Stimulated activated CD8-positive, alpha-beta memory T cell treated with anti-CD3 and anti-CD28 coated beads, Interleukin-4, amount 100 ng/mL, for 1 hour (primary cell): ENCODE measurements at places on chromosomes 13 and 19.

DNA sequence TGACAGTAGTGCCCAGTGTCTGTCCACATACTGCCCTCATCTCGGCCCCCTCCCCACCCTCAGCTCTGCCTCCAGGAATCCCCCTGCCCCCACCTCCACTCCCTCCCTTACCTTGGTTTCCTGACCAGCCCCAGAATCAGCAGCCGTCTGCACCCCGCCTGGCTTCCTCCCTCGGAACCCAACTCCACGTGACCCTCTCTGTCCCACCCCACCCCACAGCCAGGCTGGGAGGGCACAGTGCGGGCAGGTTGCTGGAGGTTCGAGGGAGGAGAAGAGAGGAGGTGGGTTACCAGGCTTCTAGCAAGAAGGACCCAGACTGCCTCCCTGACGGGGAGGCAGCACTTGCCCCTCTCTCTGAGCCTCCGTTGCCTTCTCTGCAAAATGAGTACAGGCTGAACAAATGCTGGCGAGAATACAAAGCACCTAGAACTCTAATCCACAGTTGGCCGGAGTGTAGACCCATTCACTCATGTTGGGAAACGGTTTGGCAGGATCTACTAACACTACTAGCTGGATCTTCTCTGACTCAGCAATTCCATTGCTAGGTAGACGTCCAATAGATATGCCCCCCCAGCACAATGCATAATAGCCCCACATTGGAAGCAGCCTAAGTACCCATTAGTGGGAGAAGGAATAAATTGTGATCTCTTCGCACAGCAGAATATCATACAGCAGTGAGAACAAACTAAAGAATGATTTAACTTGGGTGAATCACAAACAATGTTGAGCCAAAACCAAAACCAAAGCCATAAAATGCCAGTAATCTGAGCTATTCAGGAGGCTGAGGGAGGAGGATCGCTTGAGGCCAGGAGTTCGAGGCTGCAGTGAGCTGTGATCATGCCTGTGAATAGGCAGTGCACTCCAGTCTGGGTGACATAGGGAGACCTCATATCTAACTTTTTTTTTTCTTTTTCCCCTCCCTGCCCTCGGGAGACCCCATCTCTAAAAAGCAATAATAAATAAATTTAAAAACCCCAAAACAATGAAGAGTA lies at the start of gene RASAL3:
TSS of gene RASAL3 (minus strand) at position 151 of the 992 bp plus-strand sequence. CDS start 186 bp downstream, outside the sequence.
- DNase-seq = peak; percentile 68

DNA sequence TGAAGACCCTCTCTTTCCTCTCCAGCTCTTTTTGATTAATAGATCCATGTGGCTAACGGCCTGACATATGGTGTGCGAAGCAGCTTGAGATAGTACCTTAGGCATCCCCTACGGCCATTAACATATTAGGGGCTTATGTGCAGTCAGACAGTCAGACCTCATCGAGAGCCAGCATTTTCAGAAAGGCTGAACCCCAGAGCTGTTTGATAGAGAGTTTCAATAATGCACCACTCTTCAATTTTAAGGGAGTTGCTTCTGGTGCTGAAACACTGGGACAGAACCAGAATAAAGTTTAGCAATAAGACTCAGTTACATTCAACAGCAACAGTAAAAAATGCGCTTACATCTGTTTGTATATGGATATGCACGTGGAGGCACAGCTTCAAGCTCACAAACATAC lies 10.8 kb downstream of the POU4F1 start:
- DNase-seq = no peak

- no peak for DNase-seq
Observed at GRCh38 chr13:93305886-93306285, 79.3 kb downstream of the GPC6 start.

DNA sequence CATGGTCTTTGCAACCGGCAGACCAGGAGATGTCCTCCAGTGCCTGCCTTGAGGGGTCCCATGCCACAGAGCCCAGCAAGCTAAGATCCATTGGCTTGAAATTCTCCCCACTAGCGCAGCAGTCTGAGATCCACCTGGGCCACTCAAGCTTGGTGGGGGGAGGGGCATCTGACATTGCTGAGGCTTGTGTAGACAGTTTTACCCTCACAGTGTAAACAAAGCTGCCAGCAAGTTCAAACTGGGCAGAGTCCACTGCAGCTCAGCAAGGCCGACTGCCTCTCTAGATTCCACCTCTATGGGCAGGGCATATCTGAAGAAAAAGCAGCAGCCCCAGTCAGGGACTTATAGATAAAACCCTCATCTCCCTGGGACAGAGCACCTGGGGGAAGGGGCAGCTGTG lies 32.0 kb upstream of the ITM2B start:
- DNase-seq = no peak

DNA sequence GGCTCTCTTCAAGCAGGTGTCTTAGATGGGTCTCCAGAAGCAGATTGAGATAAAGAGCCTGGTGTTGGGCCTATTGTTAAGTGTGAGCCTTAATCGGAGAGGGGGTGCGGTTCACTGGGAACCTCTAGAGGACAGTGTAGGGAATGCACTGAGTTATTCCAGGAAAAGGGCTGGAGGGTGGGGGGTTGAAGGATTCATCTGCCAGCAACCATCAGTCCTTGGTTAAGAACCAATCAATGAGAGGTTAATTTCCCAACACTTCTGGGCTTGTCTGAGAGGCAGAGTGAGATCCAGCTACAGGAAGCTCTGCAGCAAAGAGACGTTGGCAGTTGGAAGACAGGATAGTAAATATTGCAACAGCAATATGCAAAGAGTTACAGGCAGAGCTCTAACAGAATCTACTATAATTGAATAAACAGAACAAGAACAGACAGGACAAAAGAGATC lies 28.7 kb downstream of the CYP4F2 start:
- DNase-seq = no peak

DNA sequence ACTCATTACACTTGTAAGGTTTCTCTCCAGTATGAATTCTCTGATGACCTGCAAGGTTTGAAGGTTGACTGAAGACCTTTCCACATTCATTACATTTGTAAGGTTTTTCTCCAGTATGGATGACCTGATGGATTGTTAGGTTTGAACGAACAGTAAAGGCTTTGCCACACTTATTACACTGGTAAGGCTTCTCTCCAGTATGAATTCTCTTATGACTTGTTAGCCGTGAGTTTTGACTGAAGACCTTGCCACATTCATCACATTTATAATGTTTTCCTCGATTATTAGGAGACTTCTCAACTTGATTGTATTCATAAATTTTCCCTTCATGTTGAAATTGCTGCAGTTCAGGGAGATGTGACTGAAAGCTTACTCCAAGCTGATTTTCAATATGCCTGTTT lies 6.8 kb upstream of the ZNF347 start:
- DNase-seq = no peak

- DNase-seq = no peak
Observed at GRCh38 chr13:23086968-23087623, 93.7 kb upstream of the SGCG start.

GRCh38 chr13:47000165-47000564 lies 103.3 kb upstream of the HTR2A start:
- no peak for DNase-seq

DNA sequence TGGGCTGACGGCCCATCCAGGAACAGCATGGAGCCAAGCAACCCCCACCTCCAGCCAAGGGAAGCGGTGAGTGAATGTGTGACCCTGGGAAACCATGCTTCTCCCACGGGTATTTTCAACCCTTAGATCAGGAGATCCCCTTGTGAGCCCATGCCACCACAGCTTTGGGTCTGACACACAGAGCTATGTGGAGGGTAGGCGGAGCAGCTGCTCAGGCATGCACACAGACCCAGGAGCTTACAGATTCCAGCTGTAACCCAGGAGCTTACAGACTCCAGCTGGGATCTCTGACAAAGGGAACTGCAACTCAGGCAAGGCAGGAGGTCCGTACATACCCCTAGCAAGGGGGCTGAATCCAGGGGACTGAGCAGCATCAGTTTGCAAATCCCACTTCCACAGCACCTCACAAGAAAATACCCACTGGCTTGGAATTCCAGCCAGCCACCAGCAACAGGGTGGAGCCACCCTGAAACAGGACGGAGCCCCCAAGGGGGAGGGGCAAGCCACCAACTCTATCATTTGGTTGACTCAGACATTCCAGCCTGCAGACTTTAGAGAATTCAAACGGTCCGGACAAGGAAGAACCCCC lies 40.8 kb upstream of the RFXAP start:
- no peak for DNase-seq

DNA sequence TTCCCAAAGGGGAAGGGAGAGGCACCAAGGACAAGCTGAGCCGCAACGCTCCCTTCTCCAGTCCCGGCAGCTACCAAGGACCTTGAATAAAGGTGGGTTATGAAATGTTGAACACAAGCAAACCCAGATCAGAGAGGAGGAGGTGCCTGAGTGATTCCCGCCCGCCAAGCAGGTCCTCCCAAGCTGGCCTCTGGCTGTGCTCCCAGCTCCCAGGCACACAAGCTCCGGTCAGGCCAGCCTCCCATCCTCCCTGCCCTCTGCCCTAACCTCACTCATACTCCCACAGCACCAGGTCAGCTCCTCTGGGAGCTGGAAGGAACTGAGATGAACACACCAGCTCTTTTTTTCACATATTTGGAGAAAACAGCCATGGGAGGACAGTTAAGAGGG lies 3.7 kb downstream of the NAPA start:
- DNase-seq = no peak

DNA sequence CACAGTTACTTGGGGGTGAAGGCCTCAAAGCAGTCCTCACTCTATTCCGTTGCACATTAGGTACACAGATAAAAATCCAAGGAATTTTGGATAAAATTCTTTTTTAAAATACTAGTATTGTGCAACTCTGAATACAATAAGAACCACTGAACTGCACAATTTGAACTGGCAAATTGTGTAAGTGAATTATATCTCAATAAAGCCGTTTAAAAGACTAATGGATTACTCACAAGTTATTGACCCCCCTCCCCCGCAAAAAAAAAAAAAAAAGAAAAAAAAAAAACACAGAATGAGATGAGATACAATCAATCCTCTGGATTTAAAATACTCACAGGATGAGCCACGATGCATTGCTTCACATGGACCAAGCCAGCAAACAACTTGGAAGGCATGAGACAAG lies 86.4 kb downstream of the CRYL1 start:
- DNase-seq = no peak

DNA sequence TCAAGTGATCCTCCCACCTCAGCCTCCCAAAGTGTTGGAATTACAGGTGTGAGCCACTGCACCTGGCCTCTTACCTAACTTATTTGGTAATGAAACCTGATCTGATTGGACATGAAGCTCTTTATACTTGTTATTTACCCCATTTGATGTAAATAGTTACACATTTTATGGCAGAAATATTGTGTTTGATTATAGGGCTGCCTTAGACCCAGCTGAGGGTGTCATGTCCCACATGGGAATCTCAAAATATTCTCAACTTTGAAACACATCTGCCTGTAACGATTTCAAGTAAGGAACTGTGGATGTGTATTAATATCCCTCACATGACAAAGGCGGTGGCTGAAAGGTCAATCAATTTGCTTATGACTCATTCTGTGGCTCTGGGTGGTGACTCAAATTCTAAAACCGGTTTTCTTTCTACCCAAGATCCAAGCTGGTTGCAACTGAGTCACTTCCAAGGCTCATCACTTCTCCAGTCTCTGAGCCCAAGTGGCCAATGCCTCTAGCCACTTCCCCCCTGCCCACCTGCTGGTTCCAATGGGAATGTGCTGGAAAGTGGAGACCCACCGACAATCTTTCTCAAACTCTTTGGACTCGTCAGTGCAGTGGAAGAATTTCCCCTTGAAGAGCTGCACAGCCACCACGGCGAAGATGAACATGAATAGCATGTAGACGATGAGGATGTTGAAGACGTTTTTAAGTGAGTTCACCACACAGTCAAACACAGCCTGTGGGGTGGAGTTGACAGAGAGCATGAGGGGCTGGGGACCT lies 110.9 kb downstream of the IER2 start:
- DNase-seq = no peak

- no peak for DNase-seq
Observed at GRCh38 chr13:112747256-112747655, 57.4 kb downstream of the ATP11A start.

- peak; percentile 16 for DNase-seq
Observed at GRCh38 chr19:7888145-7888825, at the start of gene LRRC8E. Gene LRRC8E, plus strand, starts transcription at chr19:7888510. Its CDS starts 7,094 bp downstream, at chr19:7895604.

GRCh38 chr19:37933937-37934358 lies 26.9 kb downstream of the SIPA1L3 start:
- DNase-seq = no peak

GRCh38 chr13:43942286-43942685 lies 62.6 kb downstream of the LACC1 start:
- DNase-seq = no peak
